ENCODE measurements at places on chromosomes 7 and 10.

- DNase-seq, result no peak
These were observed at the start of gene EPHB4 for GRCh38 chr7:100827330-100828226. Gene EPHB4, minus strand, starts transcription at chr7:100827523. Its CDS starts 493 bp downstream, at chr7:100827030.

- DNase-seq, result no peak
These were observed 11.3 kb downstream of the STARD3NL start for GRCh38 chr7:38189231-38189938.

- DNase-seq, result peak; percentile 52
These were observed 881 bp upstream of the SSBP1 start for GRCh38 chr7:141737118-141737835.

DNA sequence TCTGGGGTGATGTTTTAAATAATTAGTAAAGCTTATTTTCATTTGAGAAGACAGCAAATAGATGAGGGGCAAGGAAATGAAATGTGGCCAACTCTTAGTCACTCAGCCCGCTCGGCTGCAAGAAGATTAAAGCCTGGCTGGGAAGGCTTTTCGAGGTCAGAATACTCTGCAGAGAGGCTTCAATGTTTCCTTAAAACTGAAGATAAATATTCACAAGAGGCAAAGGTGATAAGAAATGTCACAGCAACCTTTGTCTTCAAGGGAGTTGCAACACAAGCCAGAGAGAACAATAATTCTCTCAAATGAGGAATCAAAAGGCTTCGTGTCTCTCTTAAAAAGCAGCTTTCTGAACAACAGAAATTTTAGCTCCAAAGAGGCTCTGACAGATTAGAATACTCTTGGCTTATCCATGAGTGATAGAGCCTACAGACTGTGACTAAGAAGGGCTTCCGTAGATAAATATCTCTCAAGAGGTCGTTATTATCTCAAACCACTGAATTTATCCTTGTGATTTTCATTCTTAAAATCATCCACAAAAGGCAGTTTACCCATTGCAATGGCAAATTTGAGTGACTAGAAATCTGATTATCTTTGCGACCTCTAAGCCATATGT, 92.5 kb downstream of the KLF6 start:
- DNase-seq, result peak; percentile 12

GRCh38 chr7:6032167-6032566, 991 bp downstream of the ANKRD61 start:
- DNase-seq, result peak; percentile 54

DNA sequence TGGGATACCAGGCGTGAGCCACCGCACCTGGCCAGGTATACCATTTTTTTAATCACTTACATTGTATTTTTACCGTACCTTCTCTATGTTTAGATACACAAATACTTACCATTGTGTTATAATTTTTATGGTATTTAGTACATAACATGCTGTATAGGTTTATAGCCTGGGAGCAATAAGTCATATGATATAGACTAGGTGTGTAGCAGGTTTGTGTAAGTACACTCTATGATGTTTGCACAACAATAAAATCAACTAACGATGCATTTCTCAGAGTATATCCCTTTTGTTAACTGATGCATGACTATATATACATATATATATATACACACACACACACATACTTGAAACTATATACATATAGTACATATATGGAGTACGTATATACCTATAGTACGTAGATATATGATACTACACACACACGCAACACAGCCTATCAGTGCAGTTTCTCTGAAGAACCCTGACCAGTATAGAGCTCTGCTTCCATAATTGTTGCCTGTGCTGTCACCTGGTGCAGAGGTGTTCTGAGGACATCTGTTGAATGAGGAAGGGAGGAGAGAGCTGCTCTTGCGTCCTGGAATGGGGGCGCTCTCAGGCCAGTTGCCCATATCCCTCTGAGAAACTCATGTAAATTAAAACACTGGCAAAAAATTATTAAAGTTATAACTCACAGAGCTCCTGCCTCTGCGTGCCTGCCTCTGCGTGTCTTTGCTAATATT, 315.3 kb downstream of the FGFR2 start:
- no peak for DNase-seq

DNA sequence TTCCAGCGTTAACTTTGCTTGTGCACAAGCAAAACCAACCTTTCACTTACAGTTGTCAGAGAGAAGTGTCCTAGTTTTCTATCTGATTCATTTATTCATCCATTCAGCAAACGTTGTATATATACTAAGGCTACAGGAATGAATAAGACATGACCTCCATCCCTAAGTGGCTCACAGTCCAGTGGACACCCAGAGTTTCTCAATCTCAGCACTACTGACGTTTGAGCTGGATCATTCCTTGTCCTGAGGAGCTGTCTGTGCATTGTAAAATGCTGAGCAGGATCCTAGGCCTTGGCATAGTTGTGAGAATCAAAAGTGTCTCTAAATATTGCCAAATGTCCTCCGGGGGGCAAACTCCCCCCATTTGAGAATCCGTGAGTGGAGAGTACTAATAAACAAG, 166.7 kb upstream of the PRKCQ start:
- no peak for DNase-seq

- no peak for DNase-seq
These were observed 95.9 kb upstream of the HDAC9 start for GRCh38 chr7:18399436-18400235.

DNA sequence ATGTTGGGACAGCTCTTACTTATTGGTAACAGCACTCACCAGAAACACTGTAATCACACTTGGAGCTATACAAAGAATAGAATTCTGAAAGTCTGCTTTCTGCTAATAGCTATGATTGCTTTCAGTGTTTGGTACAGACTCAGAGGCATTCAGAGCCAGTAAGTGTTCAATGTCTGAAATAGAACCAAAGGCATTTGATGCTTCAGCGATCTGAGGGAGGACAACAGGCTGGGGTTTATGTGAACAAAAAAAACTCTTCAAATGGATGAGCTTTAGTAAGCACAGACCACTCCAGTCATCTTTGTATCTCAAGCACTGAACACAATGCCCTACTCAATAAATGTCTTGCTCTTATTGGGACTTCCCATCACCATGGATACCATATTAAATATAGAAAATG, 322.8 kb upstream of the GRM3 start:
- DNase-seq, result no peak

- DNase-seq, result no peak
These were observed 169.4 kb downstream of the SVIL start for GRCh38 chr10:29465384-29465783.

DNA sequence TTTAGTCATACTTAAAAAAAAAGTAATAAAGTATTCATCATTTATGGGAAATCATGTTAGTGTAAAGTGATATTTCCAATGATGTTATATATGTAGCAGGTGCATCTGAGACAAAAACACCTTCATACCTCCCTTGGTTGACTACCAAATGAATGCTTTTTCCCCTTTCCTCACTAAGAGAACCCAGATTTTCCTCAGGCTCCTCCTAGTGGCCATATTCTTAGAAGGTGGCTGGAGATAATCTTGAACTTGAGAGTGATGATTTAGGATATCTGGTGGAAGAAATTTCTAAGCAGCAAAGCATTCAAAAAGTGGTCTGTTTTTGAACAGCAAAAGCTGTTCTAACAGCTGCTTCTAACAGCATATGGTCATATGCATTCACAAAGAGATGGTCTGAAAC, 16.8 kb upstream of the DNAH11 start:
- peak; percentile 25 for DNase-seq

DNA sequence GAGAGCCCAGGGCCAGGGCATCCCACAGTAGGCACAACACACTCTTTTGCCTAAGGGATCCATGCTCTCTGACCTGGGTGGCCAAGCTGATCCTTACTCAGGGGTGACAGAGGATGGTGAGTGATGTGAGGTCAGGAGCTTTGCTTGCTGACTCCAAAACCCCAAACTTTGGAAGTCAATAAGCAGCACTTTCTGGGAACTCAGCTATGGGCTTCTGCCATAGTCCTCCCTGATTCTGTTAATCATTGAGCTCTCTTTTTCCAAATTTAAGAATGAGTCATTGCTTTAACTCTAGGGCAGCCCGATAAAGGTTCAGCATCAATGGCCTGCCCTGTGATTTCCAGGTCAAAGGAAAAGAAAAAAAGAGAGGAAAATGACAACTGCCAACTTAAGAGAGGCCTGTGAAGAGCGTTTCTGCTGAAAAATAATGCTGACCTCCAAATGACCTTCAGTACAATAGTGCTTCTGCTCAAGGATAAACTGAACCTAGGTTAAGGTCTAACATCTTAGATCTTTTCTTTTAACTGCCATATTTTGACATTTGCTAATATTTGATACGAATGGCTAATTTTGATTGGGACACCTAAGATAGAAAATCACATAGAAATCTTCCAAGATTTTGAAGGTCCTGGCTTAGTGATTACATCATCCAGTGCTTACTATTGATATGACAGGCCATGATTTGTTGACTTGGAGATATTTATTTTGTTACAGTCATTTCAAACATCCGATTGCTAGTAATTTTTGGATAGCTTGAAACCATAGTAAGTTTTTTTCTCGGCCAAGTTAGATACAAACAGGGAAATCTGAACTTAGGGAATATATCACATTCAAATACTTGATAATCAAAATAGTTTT, 20.8 kb upstream of the RELN start:
- DNase-seq, result no peak

GRCh38 chr10:4033341-4033896, 248.4 kb upstream of the KLF6 start:
- no peak for DNase-seq

GRCh38 chr7:603152-603951, 83.7 kb upstream of the PDGFA start:
- DNase-seq, result peak; percentile 54

- no peak for DNase-seq
These were observed 65.1 kb downstream of the MGMT start for GRCh38 chr10:129531969-129532660.

GRCh38 chr7:98295467-98296192, 14.1 kb downstream of the BRI3 start:
- DNase-seq, result no peak

DNA sequence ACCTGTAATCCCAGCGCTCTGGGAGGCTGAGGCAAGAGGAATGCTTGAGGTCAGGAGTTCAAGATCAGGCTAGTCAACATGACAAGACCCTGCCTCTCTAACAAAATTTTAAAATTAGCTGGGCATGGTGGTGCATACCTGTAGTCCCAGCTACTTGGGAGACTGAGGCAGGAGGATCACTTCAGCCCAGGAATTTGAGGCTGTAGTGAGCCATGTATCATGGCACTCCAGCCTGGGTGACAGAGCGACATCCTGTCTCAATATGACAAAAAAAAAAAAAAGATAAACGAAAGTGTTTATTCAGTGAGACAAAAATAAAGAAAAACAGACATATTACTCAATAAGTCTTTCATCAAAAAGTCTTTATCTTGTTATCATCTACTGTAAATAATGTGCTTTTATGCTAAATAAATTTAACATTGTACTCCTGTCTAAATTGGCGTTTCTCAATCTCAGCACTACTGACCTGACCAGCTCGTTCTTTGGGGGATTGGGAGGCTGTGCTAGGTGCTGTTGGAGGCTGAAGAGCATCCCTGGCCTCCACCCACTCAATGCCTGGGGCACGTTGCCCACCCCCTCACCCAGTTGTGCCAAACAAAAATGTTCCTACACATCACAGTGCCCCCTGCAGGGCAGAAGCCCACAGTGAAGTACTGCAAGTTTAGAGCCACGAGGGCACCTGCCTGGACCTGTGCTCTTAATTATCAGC, 57.7 kb downstream of the NCAPG2 start:
- DNase-seq, result peak; percentile 35

DNA sequence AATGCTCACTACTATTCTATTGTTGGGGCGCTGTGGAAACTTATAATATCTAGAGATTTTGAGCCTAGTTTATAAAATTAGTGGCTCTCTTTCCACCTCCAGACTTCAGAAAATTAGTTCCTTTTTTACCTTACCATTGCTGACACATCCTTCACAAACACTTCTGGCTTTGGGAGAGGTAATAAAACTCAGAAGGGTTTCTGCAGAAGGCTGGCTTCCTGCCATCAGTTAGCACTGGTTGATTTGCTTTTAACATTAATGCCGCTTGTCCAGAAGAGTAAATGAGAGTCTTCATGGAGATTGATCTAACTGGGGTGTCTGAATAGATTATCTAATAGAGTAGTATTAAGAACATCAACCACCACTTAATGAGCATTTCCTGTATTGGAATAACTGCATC, 20.3 kb downstream of the ACSM6 start:
- DNase-seq, result peak; percentile 23

GRCh38 chr10:78261291-78261690, 227.6 kb downstream of the RPS24 start:
- DNase-seq, result no peak

DNA sequence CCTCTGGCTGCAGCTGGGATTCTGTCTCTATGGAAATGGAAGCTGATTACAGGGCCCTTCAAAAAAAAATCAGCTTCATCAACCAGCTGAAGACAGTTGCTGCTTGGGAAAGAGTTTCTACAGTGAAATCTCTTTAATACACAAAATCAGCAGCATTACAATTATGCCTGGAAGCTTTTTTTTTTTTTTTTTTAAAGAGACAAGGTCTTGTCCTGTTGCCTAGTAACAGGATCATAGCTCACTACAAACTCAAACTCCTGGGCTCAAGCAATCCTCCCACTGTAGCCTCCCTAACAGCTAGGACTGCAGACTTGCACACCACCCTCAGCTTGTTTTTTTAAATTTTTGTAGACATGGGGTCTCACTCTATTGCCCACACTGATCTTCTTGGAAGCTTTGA, 94.5 kb downstream of the OR13A1 start:
- DNase-seq, result no peak

DNA sequence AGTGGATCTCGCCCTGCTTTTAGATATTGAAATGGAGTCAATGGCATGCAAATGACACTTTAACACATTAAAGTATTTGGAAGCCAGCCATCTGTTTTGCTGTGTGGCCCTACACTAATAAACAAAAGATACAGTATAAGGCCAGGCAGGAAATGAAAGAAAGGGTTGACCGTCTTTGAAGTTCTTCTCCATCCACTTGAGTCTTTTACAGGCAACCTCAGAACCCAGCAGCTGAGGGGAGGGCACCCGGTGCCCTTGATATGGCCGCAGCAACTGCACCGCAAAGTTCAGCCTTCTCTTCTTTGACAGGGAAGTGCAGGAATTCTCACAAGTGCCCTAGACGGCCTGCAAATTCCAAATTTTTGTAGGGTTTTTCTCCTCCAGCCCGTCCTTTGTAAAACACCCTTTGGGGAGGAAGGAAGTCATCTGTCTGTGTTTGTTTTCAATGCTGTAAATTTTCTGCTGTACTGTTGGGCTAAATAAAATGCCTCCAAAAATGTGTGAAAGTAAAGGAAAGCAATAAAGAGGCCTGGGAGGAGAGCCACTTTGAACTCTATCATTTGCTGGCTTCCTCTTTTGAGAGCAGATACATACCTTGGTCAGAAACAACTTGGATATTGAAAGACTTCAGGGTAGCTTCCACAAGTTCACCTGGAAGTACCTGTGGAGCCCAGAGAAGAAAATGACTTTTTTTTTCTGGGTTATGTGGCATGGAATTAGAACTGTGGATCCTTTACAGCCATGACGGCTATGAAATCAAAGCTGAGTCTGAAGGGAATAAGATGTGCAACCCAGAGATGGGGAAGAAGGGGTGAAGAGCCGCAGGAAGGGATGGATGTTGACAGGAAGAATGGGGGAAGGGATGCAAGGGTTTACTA, 3.6 kb downstream of the HOXA1 start:
- no peak for DNase-seq

All from common myeloid progenitor, CD34-positive (primary cell).